ENCODE measurements at places on chromosomes 16 and 17. TPM values are rescaled to one million over a fixed set of nuclear protein-coding genes. Genes with fewer than 3 reads are reported as not detected.

GRCh38 chr17:66952031-66952524, 12.4 kb upstream of the CACNG4 start:
- no peak for DNase-seq

DNA sequence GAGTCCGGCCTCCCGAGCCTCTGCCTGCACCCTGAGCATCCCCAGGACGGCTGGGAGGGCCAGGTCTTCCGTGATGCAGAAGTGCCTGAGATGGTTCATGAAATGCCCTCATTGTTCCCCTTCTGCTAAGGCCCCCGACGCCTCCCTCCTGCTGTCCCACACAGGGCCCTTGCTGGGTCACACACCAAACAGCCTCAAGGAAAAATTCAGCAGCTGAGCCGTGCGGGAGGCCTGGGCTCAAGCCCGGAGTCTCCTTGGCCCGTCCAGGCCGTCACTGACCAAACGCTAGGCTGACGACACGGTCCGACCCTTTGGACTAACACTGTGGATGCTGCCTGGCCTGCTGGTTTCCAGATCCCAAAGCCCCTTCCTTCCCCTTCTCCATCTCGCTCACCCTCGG, 90.2 kb downstream of the RTN4RL1 start:
- DNase-seq, result no peak

The CCL17 gene
- total RNA-seq, result not detected

DNA sequence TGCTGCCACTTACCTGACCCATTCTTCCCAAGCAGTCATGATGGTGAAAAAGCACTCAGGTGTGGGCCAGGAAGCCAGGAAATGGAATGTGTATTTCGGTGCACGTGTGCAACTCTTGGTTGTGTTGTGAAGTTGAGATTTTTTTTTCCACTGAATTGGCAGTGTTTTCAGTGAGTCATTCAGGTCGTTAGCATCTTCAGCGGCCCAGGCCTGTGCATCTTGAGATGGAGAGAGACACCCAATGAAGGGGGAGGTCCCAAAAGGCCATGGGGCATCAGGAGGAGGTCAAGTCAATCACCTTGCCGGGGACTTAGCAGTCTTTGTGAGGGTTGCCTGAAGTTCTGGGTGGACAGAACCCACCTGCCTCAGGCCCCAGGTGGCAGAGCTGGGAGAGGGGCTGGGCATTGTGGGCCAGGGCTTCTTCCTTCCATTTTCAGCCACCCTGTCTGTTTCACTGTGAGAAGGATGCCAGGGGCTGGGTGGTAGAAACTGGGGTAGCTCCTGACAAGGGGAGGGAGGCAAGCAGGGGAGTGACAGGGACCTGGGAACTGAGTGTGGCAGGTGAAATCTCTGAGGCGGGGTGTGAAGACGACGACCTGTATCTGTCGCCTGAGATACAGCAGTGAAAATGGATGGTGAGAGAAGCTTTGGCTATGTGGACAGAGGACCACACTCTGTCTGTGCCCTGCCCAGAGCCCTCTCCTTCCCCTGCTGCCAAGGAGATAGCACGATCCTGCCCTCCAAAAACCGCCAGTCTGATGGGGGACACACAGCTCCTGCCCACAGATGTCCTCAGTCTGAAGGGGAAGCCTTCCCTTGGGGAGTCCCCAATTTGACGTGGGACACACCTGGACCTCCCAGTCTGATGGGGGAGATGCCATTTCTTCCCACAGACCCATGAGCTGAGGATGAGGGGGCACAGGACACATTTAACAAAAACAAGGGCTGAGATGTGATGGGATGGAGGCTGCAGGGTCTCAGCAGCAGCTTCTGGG, 11.9 kb downstream of the TBKBP1 start:
- DNase-seq, result peak; percentile 61
